ENCODE measurements at places on chromosomes 6 and 20.
A peak's percentile ranks its signal among the peaks of the same experiment; 100 is the strongest.

DNA sequence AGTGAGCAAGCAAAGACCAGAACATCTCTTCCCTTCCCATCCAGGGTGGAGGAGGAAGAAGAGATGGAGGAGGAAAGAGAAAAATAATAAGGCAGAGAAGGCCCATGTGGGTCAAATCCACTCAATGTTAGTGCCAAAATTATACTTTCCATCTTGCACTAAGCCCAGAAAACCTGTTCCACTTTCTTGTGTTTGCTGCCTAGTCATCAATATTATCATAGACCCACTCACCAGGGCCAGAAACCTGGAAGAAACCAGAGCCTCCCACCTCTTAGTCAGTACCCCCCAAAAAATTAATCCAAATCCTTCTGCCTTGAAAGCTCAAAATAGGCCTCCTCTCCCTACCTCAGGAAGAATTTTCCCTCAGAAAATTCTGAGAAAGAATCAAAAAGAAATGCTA, 171.1 kb downstream of the SOD2 start:
- no peak for DNase-seq

- peak; percentile 75 for DNase-seq
Observed at GRCh38 chr6:81752084-81752920, at the start of gene TENT5A. Gene TENT5A, minus strand, starts transcription at chr6:81752681. Its CDS starts 540 bp downstream, at chr6:81752141.

- no peak for DNase-seq
Observed at GRCh38 chr6:165949324-165949723, 218.3 kb downstream of the TBXT start.

DNA sequence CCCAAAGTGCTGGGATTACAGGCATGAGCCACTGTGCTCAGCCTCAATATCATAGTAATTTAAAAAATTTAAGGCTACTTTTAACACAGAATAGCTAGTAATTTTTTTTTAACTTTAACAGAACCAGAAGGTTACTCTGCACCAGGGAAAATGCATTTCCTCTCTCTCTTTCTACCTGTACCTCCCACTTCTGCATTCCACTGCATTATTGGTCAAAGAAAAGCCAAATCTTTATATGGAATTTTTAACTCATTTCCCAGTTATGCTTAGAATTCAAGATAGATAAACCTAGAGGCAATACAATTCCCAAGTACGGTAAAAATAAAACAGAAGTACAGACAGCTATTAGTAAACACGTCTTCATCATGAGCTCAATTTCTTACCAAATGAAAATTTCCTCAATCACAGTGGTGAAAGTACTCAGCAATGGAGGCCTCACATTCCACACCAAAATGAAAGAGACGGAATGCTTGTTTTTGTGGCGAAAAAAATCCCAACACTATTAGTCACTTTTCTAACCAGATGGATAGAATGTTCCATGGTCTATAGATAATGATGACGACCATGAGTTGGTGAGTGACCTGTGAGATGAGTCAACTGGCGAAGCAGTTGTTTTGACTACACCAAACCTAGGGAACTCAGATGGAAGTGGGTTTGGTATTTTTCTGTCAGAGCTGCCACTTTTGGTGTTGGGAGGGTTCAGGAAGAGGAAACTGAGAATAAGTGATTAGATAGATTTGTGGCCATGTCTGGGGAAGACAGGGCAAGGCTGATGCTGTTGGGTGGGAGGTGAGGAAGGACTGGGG, 104.7 kb upstream of the SGK1 start:
- no peak for DNase-seq

DNA sequence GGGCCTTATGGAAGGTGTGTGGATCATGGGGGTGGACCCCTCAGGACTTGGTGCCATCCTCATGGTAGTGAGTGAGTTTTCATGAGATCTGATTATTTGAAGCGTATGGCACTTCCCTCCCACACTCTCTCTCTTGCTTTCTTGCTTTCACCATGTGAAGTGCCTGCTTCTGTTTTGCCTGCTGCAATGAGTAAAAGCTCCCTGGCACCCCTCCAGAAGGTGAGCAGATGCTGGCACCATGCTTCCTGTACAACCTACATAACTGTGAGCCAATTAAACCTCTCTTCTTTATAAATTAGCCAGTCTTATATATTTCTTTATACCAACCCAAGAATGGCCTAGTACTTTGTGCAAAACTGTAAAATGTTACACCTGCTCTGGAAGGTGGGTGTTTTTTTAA, 396.8 kb upstream of the HS3ST5 start:
- DNase-seq, result no peak

DNA sequence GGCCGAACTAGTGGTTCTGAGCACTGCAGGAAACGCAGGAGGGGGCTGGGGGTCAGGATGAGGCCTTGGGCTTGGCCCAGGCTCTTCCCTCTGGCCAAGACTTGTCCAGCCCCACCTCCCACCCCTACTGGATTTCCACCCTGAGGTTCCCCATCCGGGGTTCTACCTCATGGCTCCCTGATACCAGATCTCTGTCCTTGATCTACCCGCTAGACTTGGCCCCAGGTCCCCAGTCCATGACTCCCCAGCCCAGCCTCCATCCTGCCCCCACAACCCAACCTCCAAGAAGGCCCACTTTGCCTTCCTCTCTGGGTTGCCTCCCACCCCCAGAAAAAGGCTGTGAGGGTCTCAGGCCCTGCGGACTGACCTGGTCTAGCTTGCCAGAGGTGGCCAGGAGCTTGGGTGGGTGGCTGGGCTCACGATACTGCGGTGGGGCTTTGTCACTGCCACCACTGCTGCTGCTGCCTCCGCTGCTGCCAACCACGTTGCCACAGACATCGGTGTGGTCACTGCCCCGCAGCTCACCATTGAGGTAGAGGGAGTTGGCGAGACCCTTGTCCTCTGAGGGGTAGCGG, 6.8 kb upstream of the FASTKD5 start:
- DNase-seq, result no peak

GRCh38 chr20:52231230-52231746, 39.7 kb upstream of the ZFP64 start:
- DNase-seq, result no peak

DNA sequence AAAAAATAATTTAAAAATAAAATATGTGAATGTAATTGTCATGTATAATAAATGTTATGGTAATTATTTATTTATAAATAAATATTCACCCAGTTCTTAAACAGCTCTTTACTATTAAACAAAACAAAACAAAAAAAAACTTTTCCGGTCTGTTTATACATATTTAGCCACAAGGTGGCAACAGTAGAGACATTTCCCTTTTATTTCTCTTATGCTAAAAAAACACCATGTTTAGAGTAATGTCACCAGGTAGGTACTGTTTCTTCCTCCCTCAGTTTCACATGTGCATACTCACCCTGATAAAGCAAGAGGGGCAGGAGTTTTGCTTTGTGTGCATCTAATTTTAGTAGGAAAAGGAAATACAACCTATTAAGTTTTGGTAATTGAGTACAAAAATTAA, 610.4 kb upstream of the IMPG1 start:
- no peak for DNase-seq

GRCh38 chr6:156886409-156886808, 109.2 kb downstream of the ARID1B start:
- no peak for DNase-seq

- DNase-seq, result peak; percentile 26
Observed at GRCh38 chr20:3101737-3102574, 17.4 kb upstream of the AVP start.

DNA sequence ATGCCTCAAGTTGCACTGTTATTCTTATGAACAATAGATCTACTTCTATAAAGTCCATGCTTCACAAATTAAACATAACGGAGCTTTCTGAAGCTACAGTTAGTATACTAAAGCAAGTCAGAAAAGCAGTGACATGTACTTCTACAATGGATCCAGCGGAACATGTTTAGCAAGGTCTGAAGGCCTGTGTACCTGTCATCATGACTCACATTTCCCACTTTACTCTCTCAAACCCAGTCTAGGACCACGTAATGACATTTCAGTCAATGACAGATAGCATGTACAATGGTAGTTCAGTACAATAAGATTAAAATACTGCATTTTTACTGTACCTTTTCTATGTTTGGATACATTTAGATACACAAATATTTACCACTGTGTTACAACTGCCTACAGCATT, 132.1 kb downstream of the MMS22L start:
- DNase-seq, result no peak

DNA sequence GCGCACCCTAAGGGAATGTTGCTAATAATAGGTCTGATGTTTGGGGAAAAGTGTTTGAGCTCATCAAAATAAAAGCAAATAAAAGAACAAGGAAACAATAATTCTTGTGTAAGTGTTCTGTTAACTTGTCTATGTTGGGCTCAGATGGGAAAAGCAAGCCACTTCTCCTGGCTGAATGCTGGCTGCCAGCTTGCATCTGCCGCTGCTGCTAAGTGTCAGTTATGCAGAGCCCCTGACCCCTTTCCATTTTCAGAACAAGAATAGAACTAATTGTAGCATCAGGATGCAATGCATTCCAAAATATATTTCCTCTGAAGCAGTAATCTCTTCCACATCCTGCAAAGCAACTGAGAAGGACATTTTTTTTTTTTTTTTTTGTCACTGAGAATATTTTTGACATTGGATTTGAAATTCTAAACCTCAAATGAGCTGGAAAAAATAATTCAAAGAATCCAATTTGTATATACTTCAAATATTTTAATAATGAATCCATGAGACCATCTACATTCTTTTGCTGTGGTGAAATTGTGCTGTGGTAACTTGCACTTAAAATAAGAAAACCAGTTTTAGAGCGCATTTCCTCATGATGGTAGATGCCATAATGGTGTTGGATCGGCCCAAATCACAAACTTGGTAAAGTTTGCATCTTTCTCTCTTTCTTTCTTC, 43.9 kb upstream of the DEK start:
- DNase-seq, result no peak

GRCh38 chr6:144835322-144835973, 550.3 kb downstream of the UTRN start:
- DNase-seq, result no peak

DNA sequence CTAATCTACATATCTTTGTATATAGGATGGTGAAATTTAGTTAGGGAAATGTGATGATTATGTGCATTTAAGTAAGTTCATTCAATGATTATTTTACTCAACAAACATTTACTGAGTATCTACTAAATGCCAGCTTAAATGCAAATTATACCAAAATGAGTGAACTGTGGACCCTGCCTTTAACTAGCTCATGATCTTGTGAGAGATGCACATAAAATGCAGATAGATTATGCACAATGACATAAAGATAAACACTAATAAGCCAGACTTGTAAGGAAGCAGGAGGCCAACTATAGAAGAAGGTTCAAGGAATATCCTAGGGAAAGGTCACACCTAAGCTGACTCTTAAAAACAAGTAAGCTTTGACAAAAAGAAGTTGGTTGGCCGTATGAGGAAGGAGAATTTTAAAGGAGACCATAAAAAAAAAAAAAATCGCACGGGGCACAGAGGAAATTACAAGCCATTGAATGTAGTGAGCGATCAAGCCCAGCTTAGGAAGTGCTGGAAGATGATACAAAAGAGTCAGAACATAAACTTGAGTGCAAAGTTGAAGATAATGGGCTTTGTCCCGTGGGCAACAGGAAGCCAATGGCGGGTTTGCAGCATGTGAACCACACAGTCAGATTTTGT, 107.9 kb downstream of the NRSN1 start:
- no peak for DNase-seq

DNA sequence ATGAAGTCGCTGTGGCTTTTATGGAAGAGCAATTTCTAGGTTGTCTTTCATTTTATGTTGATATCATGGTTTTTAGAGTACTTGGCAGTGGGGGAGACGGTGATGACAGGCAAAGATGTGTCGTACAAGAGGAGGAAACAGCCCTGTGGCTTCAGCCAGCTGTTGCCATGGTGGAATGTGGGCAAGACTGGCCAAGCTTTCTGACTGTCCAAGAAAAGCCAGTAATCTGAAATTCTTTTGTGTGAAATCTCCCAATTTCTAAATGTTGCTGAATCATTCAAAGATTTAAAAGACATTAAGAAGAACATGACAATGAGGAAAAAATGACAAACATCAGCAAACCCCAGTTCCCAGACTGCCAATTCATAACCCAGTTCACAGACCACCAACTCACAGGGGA, 23.1 kb downstream of the PFDN4 start:
- DNase-seq, result no peak

GRCh38 chr6:27809939-27810767, 102.0 kb downstream of the OR2B2 start:
- peak; percentile 50 for DNase-seq

DNA sequence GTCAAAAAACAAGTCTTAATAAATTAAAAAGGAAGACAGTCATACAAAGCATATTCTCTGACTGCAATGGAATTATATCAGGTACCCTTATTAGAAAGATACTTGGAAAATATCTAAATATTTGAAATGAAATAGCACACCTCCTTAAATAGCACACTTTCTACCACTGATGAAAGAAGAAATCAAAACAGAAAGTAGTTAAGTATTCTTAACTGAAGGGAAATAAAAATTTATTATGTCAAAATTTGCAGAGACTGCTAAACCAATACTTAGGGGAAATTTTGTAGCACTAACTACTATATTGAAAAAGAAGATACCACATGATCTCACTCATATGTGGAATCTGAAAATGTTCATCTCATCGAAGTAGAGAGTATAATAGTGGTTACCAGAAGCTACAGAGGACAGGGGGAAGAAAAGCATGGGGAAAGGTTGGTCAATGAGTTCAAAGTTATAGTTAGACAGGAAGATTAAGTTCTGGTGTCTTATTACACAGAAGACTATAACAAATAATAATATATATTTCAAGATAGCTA, 112.2 kb downstream of the ASCC3 start:
- no peak for DNase-seq

GRCh38 chr20:47036091-47036870, 141.6 kb downstream of the EYA2 start:
- no peak for DNase-seq

GRCh38 chr6:16431106-16431505, 192.7 kb downstream of the GMPR start:
- DNase-seq, result no peak

GRCh38 chr6:36035225-36035624, 7.6 kb downstream of the MAPK14 start:
- DNase-seq, result no peak

- DNase-seq, result no peak
Observed at GRCh38 chr6:3361312-3362037, 95.4 kb downstream of the SLC22A23 start.

GRCh38 chr6:52263709-52264540, 19.6 kb upstream of the IL17F start:
- DNase-seq, result peak; percentile 39

- DNase-seq, result no peak
Observed at GRCh38 chr6:144897441-144897921, 612.3 kb downstream of the UTRN start.

GRCh38 chr6:150478656-150479545, 110.1 kb downstream of the IYD start:
- no peak for DNase-seq

DNA sequence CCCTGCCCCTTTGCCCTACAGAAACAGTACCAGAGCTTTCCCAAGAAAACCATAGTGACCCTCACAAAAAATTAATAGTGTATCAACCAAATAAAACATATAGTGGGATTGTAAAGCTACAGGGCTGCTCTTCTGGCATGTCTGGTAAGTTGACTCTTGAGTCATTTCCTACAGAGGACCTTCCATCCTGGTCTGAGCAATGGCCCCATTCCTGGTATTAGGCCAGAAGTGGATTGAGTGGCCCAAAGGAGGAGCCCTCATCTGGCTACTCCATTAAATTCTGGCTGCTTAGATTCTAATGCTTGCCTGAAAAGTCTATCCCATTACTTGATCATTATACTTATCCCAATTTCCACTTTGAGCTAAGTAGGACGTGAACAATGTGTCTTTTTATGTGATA, 150.9 kb upstream of the HMGN3 start:
- DNase-seq, result no peak

Measured in activated T-helper 1 cell treated with Interleukin-2 at 50 U/mL for 16 hours (primary cell).